ENCODE measurements at places on chromosomes 6 and 20. TPM values are rescaled to one million over a fixed set of nuclear protein-coding genes. Genes with fewer than 3 reads are reported as not detected.

PNPLA1 gene
- not detected for total RNA-seq

- no peak for DNase-seq
Measured at GRCh38 chr6:81772741-81773140, 20.3 kb upstream of the TENT5A start.

- DNase-seq = no peak
Measured at GRCh38 chr6:146550911-146551310, 7.3 kb downstream of the RAB32 start.

BANF2 gene
- not detected for total RNA-seq

DNA sequence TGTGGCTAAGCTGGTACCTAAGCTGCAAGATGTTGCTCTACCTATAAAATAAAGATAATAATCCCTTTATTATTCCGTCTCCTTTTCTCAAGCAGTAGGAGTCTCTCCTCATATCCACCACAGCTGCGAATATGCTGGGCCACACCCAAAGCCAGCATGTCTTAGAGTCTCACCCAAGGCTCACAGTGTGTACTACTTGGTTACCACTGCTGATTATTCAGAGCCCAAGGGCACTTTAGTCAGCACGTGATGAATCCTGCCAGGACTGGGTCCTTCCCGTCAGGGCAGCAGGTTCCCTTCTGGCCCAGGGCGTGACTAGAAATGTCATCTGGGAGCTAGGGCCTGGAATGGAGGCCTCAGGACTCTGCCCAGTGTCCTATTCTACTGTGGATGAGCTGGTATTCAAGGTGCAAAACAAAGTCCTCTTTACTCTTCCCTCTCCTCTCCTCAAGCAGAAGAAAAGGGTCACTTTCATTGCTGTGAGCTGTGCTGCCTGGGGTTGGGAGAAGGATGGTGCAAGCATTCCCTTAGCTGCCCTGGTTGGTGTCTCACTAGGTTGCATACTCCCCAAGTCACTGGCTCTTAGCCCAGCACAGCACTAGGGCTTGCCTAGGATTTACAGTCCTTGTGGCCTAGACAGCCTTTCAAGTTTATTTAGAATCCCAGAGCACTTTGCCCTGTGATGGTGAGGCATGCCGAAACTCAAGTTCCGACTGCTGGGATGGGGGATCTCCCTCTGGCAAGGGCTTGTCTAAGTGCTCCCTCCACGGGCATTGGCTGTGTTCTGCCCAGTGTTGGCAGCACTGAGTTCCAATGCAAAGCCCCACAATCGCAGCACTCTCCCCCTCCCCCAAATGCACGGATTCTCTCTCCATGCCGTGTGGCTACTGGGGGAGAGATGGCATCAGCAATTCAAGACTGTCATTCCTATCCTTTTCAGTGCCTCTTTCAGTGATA is 320.2 kb downstream of the BTBD9 start:
- no peak for DNase-seq

- no peak for DNase-seq
Measured at GRCh38 chr20:61588411-61589385, 336.6 kb downstream of the CDH4 start.

- DNase-seq = no peak
Measured at GRCh38 chr6:100210137-100211117, 216.4 kb upstream of the MCHR2 start.

HDGFL1 gene
- not detected for total RNA-seq

HAO1 gene
- total RNA-seq = not detected

GRCh38 chr6:15453186-15453585 is 207.3 kb downstream of the JARID2 start:
- DNase-seq = no peak

DNA sequence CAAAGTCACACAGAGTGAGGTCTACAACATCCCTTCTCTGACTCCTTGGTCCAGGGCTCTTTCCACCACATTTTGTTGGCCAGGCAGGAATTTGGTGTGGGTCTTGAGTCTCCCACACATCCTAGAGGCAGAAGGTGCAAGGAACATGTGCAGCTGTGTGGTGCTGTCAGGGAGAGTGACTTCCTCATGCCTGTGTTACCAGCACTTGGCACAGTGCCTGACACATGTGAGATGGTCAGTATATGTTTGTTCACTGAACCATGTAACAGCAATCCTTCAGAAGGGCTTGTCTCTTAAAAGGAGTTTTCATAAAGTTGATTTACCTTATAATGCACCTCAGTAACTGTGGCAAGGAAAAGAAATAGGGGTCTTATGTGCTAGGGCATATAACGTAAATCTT is 168.5 kb downstream of the CDC5L start:
- DNase-seq = no peak

FHL5 gene
- not detected for total RNA-seq

SNTA1 gene
- total RNA-seq = 38.0 TPM

GRCh38 chr20:10644458-10645204 is 29.2 kb downstream of the JAG1 start:
- DNase-seq = no peak
